NCI-H1930 (cell line): ENCODE measurements at places on chromosomes 3 and 15.

DNA sequence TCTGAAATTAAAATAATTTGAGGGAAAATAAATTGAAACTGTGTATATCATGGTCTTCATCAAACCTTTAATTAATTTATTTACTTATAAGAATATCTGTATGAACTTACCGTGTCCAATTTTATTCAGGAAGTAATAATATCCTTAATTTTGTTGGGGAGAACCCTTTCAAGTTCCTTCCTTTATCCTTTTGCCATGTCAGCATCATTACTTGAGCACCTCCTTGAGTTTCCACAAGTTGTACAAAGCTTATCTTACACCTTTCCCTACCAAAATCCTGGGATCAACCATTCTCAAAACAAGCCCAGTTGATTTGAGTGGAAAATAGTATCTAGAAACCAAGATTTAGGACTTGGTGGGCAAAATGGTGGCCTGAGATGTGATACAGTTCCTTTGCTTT is 37.3 kb downstream of the PLSCR2 start:
- no peak for DNase-seq

DNA sequence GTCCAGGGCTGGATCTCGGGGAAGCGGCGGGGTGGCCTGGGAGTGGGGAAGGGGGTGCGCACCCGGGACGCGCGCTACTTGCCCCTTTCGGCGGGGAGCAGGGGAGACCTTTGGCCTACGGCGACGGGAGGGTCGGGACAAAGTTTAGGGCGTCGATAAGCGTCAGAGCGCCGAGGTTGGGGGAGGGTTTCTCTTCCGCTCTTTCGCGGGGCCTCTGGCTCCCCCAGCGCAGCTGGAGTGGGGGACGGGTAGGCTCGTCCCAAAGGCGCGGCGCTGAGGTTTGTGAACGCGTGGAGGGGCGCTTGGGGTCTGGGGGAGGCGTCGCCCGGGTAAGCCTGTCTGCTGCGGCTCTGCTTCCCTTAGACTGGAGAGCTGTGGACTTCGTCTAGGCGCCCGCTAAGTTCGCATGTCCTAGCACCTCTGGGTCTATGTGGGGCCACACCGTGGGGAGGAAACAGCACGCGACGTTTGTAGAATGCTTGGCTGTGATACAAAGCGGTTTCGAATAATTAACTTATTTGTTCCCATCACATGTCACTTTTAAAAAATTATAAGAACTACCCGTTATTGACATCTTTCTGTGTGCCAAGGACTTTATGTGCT is 527 bp downstream of the B2M start:
- DNase-seq = no peak

GRCh38 chr3:125023833-125024555 is 31.8 kb downstream of the HEG1 start:
- DNase-seq = no peak

GRCh38 chr3:176663387-176663786 is 533.9 kb downstream of the TBL1XR1 start:
- DNase-seq = no peak

DNA sequence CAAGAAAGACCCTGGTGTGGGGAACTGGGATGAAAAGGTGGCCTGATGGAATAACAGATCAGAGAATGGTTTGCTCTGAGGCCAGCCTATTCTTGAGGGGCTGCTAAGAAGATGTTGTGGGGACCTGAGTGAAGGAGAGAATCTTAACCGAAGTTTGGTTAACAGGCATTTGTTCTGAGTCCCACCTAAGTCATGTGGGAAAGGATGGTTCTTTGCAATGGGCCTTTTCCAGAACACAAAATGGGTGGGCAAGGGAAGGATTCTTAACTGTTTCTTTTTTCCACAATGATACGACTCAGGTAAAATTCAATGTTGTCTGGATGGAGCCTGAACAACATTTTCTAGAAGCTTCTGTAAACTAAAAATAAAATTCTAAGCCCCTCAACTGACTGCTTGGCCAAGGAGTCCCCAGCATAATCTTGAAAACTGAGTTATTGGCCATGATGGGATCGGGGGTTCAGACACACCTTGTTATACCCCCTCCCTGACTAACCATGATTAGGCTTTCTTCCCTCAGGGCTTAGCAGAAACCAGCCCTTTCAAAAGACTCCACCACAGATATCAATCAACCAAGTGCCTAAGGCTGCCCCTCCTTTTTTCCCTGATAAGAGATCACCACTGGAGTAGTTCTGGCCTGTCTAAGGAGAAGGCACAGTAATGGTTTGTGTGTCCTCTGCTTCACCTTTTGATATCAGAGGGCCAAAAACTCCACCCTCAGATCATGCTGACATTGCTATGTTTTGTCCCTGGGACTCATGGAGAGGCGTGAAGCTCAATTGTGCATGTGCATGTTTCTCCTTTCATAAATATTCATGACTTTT is 30.1 kb downstream of the SCN11A start:
- DNase-seq = no peak

DNA sequence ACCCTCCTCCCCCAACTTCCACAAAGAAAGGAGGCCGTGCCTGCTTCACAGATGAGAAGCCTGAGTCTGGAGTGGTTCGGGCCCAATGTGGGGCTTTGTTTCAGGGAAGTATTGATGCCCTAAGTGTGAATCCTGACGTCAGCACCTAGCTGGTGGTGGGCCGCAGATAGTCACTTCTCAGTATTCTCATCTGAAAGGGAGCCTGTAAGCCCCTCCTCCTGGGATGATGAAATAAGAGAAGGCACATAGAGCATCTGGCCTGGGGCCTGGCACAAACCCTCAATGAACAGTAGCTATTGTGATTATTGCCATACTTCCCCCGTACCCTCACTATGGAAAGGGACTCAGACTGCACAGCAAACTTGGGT is 24.8 kb downstream of the LINGO1 start:
- no peak for DNase-seq

DNA sequence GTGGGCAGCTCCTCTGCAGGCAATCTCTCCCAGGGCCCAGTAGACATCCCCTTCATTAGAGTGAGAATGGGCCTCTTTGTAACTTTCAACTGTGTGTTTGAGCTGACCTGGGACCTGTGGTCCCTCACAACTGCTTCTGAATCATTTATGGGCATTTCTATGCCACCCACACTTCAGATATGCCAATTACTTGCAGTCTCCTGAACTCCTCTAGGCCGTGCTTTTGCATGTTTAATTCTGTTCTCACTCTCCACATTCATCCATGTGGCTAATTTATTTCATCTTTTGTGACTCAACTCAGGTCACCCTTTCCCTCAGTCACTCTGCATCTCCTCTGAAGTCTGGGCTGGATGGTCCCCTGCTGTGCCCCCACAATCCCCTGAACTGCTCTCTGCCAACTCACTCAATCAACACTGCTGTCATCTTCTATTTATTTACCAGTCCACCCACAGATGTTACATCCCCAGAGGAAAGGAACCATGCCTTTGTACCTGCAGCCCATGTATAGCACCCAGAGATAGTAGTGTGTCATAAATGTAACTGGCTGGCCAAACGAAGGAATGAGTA is 364.7 kb downstream of the EPHB1 start:
- DNase-seq = no peak

GRCh38 chr15:88388686-88389085 is 78.5 kb downstream of the MRPL46 start:
- DNase-seq = no peak

- no peak for DNase-seq
These were observed 628.4 kb upstream of the ALCAM start for GRCh38 chr3:104738271-104738670.

DNA sequence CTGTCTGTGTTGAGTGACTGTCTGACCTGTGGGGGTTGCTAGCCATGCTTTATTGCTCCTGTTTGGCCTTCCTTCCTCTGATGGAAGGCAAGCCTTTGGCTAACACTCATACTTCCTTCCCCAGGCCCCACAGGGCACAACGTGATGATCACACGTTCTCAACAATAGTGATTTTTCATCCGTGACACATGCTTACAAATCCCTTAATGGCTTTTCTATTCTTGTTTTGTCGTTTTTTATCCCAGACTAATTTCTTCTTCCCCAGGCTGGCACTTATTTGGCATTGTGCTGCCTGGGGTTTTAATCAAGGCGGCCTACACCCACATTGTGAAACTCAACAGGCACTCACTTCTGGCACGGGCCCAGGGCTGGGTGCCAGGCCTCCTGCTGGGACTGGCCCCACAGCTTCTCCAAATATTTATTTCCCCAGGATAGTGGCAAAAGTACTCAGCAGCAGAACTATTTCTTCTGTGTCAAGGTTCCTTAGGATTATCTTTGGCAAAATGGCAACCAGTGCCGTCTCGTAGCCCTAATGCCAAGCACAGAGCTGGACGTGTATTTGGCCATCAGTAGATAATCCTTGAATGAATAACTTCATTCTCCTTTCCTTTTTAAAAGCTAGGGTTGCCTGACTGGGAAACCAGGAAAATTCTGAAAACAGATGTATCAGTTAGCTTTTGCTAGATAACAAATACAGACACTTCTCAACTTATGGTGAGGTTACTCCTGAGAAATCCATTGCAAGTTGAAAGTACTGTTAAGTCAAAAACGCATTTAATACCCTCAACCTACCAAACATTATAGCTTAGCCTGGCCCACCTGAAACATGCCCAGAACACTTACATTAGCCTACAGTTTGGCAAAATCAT is 30.6 kb downstream of the CMTM7 start:
- DNase-seq = no peak

DNA sequence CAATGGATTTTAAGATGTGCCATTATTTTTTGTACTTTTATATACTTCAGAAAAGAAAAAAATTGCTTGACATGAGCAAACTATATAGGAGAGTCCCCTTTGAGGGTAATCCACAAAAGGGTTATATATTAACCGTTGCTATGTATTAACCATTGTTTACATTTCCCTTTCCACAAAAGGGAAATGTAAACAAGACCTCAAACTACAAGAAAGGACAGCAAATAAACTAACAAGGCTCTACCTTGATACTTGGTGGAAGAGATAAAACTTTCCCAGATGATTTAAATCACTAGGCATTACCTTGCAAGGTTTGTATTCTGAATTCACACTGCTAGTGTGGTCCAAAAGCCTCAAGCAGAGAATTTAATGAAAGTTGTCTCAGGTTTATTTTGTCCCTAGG is 616.3 kb upstream of the BCHE start:
- no peak for DNase-seq

DNA sequence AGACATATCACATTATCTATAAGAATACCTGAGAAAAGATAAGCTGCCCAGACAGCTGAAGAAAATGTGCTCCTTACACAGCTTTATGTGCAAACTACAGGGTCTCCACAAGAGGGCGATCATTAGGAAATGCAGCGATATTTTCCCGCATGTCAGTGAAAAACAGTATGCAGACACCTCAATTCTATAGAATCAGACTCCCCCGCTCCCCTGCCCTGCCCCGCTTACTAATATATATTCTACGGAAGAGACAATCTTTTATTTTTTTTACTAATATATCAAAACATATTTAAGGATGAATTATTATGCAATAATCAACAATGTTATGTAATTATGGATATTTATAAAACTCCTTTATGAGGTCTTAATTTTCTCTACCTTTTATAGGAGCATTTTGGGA is 681.3 kb downstream of the ROBO1 start:
- no peak for DNase-seq

DNA sequence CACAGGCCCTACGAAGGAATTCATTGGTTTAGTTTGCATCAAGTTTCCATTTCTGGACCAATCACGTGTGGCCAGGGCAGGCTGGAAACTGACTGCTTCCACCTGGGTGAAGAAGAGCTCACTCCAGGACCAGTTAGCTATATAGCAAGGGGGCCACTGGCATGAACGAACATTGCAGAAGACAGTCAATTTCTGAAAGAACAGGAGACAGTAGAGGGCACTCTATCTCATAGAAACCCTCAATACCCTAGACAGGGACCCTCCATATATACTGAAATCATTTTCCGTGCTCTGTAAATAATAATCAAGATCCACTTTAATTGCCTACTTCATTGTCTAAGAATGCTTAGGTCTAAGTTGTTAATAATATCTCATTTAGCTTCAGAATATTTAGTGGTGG is 215.6 kb downstream of the CADPS start:
- no peak for DNase-seq

GRCh38 chr3:132713977-132714727 is 8.1 kb downstream of the NPHP3 start:
- no peak for DNase-seq

DNA sequence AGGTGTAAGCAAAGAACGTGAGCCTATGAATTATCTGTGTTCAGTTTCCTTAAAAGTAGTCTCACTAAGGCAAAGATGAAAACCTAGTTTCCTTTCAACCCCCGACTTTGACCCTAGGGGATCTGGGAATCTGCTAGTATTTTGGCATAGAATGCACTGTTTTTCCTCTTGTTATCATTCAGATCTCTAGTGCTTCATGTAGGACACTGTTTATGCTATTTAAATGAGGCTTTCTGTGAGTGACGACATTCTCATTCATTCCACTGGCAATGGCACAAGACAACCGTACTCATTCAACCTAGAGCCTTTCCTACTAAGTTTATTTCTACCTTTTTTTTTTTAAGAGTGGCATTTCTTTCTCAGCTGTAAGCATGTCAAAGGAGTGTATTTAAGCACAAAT is 67.0 kb downstream of the CHAC1 start:
- no peak for DNase-seq

- DNase-seq = no peak
These were observed 10.7 kb downstream of the CCR3 start for GRCh38 chr3:46252980-46253379.

GRCh38 chr3:42526616-42527367 is 24.3 kb downstream of the VIPR1 start:
- DNase-seq = no peak
